ENCODE measurements at places on chromosomes 6 and 20. TPM values are rescaled to one million over a fixed set of nuclear protein-coding genes. Genes with fewer than 3 reads are reported as not detected.

DNA sequence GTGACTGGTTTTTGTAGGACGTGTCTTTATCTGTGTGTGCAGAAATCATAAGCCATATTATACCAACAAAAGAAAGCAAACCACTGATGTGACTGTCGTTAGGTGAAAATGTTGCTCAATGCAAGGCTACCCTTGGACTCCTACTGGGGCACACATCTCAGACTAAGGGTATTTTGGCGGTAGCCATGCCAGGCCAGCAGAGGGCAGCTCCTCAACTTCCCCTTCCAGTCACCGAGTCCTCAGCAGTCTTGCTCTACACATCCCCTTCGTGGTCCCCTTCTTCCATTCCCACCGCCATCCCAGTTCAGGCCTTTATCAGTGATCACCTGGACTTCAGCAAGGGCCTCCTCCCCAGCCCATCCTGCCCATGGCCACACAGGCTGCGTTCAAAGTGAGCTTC, 113.7 kb upstream of the GGTLC1 start:
- H3K27ac ChIP-seq = no peak overlapping the region
- no peaks in the 10 kb centered on the region for H3K36me3 ChIP-seq
- peaks cover 4% of the 10 kb centered on the region for H3K27me3 ChIP-seq
- no peak overlapping the region for H3K4me3 ChIP-seq
- no peaks in the 10 kb centered on the region for H3K4me1 ChIP-seq
- DNase-seq = peak; percentile 6

GRCh38 chr6:98764373-98764911, 69.9 kb upstream of the POU3F2 start:
- H3K4me1 ChIP-seq = no peaks in the 10 kb centered on the region
- no peaks in the 10 kb centered on the region for H3K36me3 ChIP-seq
- H3K27me3 ChIP-seq = peaks cover 13% of the 10 kb centered on the region
- DNase-seq = no peak
- no peak overlapping the region for H3K4me3 ChIP-seq

DNA sequence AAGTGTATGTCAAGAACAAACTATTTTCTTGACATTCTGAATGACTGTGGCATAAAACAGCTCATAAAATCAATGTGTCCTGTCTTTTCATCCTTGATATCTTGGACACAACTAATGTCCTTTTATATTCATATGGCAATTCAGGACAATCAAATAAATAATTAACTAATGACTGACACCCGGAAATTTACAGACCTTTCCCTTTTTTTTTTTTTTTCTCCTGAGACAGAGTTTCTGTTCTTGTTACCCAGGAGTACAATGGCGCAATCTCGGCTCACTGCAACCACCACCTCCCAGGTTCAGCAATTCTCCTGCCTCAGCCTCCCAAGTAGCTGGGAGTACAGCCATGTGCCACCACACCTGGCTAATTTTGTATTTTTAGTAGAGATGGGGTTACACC, 107.1 kb upstream of the LGSN start:
- H3K36me3 ChIP-seq = no peaks in the 10 kb centered on the region
- no peak for DNase-seq
- no peaks in the 10 kb centered on the region for H3K4me1 ChIP-seq
- H3K27ac ChIP-seq = no peak overlapping the region
- H3K4me3 ChIP-seq = no peak overlapping the region

- peaks cover 18% of the 10 kb centered on the region for H3K36me3 ChIP-seq
- no peak for DNase-seq
- no peaks in the 10 kb centered on the region for H3K27me3 ChIP-seq
- peaks cover 45% of the 10 kb centered on the region for H3K4me1 ChIP-seq
These were observed 22.7 kb upstream of the HLA-DQA1 start for GRCh38 chr6:32614366-32615081.

DNA sequence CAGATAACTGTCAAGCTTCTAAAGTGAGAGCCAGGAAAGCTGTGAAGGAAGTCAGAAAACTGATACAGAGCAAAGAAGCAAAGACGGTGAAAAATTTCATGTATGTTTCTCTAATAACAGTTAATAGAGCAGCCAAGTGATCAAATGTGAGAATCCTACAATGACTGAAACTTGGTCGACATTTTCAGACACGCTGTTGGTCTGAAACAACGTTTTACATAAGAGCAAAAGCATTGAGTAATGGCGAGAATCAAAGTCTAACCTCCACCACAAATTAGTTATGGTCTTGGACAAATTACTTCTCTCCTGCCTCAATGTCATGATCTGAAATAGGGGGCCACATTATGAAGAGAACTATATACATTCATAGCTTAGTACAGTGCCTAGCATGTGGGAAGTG, 3.3 kb downstream of the MKKS start:
- no peaks in the 10 kb centered on the region for H3K36me3 ChIP-seq
- H3K4me1 ChIP-seq = peaks cover 42% of the 10 kb centered on the region

DNA sequence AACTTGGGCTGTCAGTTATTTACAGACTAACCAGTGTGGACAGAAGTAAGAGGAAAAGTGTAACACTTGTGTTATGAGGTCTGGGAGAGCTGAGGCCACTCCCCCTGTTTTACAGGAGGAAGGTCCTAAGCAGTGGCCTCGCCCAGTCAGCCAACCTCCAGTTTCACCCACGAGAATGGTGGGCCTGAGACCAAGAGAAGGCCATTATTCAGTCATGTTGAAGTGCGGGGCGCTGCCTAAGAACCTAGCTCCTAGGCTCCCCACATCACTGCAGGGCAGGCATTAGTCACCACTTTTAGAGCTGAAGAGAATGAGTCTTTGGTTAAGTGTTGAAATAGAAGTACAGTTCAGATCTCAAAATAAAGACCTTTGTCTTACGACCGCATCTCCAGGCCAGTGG, 27.9 kb downstream of the CDYL start:
- H3K4me1 ChIP-seq = peaks cover 74% of the 10 kb centered on the region
- H3K4me3 ChIP-seq = no peak overlapping the region
- H3K27ac ChIP-seq = peak overlapping the region; percentile 50
- no peaks in the 10 kb centered on the region for H3K36me3 ChIP-seq

- no peak overlapping the region for H3K4me3 ChIP-seq
- H3K27ac ChIP-seq = no peak overlapping the region
- H3K4me1 ChIP-seq = peaks cover 39% of the 10 kb centered on the region
These were observed 5.2 kb upstream of the TBCC start for GRCh38 chr6:42751055-42751454.

DNA sequence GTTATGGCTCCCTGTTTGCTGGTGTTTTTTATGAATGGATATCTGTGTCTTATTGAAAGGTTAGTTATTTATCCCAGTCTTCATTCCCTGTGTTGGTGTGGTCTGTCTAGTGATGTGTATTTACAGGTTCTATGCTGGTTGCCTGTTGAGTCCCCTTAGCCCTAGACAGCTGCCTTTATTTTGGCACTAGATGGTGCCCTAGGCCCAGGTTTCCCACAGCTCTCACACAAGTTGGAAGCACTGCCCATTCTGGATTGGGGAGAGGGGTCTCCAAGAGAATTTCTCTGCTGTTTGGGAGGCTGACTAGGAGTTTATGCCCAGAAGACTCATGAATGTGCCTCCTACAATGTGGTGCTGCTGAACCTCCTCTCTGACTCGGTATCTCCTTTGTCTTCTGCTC, 12.4 kb downstream of the GRM1 start:
- no peak overlapping the region for H3K27ac ChIP-seq
- H3K4me1 ChIP-seq = no peaks in the 10 kb centered on the region
- no peak for DNase-seq
- H3K4me3 ChIP-seq = no peak overlapping the region

DNA sequence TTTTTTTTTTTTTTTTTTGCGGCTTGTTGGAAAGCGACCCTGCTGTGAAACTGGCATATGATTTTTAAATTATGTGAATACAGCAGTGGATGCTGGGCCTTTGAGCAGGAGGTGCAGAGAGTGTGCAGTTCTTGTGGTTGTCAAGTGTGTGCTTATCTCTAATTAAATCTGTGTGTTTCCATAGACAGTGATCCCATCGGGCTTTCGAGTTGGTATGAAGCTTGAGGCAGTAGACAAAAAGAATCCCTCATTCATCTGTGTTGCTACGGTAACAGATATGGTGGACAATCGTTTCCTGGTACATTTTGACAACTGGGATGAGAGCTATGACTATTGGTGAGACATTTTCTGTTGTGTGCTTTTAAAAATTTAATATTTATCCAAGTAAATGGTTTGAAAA, 52.4 kb downstream of the L3MBTL3 start:
- no peak overlapping the region for H3K4me3 ChIP-seq
- no peak overlapping the region for H3K27ac ChIP-seq
- no peaks in the 10 kb centered on the region for H3K27me3 ChIP-seq
- peaks cover 39% of the 10 kb centered on the region for H3K36me3 ChIP-seq

GATA5 gene
- not detected for polyA plus RNA-seq

HLA-DPB1 gene
- polyA plus RNA-seq = 1,991 TPM

MOG gene
- not detected for polyA plus RNA-seq

OR2H1 gene
- not detected for polyA plus RNA-seq

RAET1L gene
- polyA plus RNA-seq = not detected

SLC17A3 gene
- polyA plus RNA-seq = 0.29 TPM

All from naive B cell (primary cell).